Panc1 (cell line): ENCODE measurements at places on chromosomes 16 and 17. TPM values are rescaled to one million over a fixed set of nuclear protein-coding genes. Genes with fewer than 3 reads are reported as not detected.

DNA sequence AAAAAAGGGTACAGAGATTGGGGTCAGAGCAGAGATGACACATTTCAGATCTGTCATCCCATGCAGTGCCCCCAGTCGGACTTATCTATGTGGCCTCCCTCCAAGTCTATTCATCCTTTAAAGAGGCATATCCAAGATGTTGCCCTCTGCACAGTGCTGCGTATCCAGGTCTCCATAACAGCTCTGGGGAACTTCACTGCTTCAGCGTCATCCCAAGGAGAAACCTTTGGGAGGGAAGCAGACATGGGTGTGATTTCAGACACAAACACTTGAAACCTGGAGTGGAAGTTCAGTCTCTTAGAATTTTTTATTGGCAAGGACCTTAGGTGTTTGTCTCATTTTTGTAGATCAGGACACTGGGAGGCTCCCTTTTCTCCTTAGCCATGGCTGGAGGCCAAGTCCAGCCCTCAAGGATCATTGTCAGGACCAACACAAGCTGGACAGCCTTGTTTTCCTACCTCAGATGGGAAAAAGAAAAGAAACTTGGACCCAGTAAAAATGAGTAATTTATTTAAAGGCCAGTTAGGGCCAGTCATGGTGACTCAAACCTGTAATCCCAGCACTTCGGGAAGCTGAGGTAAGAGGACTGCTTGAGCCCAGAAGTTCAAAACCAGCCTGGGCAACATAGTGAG, 23.9 kb upstream of the NLK start:
- no peak for DNase-seq

DNA sequence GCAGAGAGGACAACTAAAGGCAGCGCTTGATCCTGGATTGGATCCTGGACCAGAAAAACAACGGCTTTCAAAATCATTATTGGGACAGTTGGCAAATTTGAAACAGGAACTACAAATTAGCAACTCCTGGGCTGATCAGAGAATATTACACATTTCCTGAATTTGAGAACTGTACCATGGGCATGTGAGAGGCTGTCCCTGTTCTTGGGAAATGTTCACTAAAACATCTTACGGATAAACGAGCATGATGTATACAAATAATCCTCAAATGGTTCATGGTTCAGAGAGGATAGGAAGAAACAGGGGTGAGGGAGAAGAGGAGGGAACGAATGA, 2.3 kb upstream of the ITGAE start:
- no peak for DNase-seq

DNA sequence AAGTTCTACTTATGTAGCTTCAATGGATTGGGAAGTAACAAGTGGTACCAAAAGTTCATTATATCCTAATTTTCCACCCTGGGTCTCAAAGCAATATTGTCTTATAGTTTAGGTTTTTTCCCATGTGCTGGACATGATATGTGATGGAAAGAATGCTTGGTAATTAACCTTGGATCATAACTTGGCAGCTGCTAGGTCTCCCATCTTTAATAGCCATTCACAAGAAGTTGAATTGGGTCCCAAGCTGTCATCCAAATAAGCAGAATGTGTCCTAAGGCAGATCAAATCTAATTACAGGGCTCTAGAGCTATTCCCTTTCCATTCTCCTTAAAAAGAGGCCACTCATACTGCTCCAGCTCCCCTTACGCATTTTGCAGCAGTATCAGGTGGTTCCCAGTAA, 44.7 kb upstream of the KCNJ16 start:
- DNase-seq = no peak

Gene KRT12
- not detected for total RNA-seq

- DNase-seq = no peak
These were observed 10.3 kb downstream of the NDUFAF8 start for GRCh38 chr17:81249223-81250040.

Gene NOD2
- total RNA-seq = not detected

DNA sequence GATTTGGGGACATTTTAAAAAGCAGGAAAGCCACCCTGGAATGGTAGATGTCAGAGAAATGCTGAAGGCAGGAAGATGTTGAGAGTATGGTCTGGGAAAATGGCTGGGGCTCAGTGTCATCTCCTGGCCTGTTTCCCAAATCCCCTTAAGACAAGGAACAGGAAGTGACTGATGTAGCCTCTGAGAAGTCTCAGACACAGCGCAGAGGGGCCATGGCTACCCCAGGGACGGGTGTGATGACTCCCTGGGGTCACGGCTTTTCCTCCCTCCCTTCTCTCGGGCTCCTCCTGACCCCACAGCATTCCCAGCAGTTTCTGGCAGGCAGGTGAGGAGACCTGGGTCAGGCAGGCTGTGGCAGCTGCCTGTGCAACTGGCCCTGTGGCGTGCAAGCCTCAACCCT, 45.4 kb downstream of the RAP1GAP2 start:
- no peak for DNase-seq

DNA sequence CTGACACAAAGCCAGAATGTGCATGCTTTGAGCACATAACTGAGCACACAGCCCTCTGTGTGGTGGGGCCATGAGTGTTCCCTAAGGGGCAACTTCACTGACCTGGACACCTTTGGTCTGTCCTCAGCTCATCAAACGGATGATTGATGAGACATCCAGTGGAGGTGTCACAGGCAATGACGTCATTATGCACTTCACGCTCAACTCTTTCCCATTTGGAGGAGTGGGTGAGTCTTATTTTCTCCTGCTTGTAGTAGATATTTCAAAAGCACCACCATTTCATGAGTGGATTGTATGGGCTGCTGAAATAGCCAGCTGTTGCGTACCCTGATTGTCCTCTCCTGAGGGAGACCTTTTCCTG, 16.2 kb downstream of the ALDH3A2 start:
- no peak for DNase-seq

Gene HAGHL
- total RNA-seq = 41.1 TPM

DNA sequence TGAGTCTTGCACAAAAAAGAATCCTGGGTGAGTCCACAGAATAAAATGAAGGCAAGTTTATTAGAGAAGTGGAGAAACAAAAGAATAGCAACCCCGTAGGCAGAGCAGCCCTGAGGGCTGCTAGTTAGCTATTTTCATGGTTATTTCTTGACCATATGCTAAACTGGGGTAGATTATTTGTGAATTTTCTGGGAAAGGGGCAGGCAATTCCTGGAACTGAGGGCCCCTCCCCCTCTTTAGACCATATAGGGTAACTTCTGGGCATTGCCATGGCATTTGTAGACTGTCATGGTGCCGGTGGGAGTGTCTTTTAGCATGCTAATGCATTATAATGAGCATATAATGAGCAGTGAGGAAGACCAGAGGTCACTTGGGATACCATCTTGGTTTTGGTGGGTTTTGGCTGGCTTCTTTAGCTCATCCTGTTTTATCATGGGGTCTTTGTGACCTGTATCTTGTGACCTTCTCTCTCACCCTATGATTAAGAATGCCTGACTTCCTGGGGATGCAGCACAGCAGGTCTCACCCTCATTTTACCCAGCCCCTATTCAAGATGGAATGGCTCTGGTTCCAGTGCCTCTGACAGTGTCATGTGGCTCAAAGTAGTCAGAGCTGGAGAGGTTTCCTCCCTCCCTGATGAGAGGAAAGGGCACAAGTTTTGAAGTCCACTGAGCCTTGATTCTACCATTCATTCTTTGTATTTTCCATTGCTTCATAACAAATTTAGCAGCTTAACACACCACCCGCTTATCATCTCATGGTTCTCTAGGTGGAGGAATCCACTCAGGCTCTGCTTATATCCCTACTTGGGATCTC, 55.7 kb upstream of the LGALS9 start:
- no peak for DNase-seq

GRCh38 chr17:21458054-21458453, 81.9 kb downstream of the KCNJ12 start:
- no peak for DNase-seq

Gene FMNL1
- total RNA-seq = 20.0 TPM

DNA sequence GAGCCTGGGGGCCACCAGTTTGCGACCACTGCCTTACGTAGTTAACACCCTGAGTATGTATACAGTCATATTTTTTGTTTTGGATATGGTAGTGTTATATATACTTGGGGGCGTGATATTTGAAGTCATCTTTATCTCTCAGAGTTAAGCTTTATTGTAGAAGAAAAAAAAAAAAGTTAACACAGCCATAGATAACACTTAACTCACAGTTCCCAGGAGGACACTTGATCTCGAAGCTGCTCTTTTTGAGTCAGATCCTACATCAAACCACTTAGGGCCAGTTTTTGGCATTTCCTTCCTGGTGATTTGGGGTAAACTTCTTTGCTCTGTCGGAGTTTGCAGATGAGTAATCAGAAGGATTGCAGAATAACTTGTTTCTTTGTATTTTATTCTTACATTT, 5.8 kb downstream of the ITPRIPL2 start:
- no peak for DNase-seq

Gene PIPOX
- 2.4 TPM for total RNA-seq
